Muscle of leg (tissue), 16 donors: ENCODE measurements at places on chromosomes 11 and 22. TPM values are rescaled to one million over a fixed set of nuclear protein-coding genes. Genes with fewer than 3 reads are reported as not detected.

CCDC73 gene
- total RNA-seq = not detected

GPHA2 gene
- not detected for total RNA-seq

OR51B5 gene
- 0.31 TPM for total RNA-seq

MUC6 gene
- not detected for total RNA-seq

CLMP gene
- 13.9 TPM for total RNA-seq

FGF4 gene
- total RNA-seq = 5.4 TPM

IGLL1 gene
- 0.13 TPM for total RNA-seq

NRIP3 gene
- 1.6 TPM for total RNA-seq

SYT9 gene
- 0.35 TPM for total RNA-seq

SH3BP1 gene
- total RNA-seq = 5.2 TPM

DNA sequence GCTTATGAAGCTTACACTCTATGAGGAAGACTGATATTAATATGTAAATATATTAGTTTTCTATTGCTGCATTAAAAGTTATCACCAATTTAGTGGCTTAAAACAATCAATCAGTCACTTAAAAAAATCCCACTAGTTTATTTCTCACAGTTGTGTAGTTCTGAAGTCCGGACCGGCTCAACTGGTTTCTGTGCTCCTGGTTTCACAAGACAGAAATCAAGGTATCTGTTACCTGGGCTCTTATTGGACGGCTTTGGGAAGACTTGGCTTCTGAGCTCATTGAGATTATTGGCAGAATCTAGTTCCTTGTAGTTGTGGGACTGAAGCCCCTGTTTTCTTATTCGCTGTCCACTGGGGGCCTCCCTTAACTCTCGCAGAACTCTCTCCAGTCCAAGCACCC lies 343.0 kb downstream of the RAB38 start:
- H3K27me3 ChIP-seq = no peaks in the 10 kb centered on the region
- DNase-seq = no peak
- no peaks in the 10 kb centered on the region for H3K36me3 ChIP-seq

DNA sequence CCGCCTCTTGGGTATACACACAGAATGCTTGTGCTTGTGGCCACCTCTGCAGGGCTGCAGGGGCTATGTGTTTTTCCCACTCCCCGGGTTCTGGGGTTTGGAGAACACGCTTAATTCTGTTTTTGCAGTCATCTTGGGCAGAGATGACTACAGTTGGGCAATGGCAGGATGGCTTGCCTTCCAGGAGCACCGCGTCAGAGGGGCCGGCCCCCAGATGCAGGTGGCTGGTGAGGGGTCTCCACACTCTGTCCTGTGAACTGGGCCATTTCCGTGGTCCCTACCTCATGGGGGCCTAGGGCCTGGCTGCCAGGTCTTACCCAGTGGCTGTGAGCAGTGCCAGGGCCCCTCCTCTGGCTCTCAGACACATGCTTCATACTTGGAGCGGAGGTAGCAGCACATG lies 68.3 kb downstream of the CTTN start:
- peaks cover 11% of the 10 kb centered on the region for H3K4me1 ChIP-seq
- no peak overlapping the region for H3K27ac ChIP-seq
- DNase-seq = no peak
- H3K27me3 ChIP-seq = peaks cover 3% of the 10 kb centered on the region

DNA sequence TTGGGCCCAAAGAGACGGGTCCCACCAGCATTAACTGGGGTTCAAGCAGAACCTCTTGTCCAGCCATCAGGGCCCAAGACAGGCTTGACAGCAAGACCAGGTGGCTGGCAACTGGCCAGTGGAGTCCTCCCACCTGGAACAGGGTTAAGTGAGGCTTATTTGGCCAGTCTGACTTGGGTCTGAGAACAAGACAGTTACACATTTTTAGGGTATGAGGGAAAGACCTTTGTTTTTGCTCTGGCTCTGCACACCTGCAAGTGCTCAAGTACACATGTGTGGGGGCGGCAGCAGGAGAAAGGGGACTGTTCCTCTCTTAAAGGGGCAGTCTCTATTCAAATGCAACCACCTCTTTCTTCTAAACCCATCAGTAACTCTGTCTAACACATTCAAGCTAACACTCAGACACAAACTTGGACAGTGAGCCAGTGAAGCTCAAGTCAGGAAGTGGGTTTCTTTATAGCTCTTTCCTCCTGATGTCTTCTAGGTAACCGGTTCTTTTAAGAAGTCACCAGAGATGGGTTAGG lies 116.2 kb downstream of the ETS1 start:
- no peak for DNase-seq
- peaks cover 42% of the 10 kb centered on the region for H3K36me3 ChIP-seq
- no peaks in the 10 kb centered on the region for H3K27me3 ChIP-seq
- no peak overlapping the region for H3K27ac ChIP-seq
- H3K4me1 ChIP-seq = peaks cover 36% of the 10 kb centered on the region
- no peak overlapping the region for H3K4me3 ChIP-seq

- DNase-seq = peak; percentile 93
- H3K4me1 ChIP-seq = peaks cover 19% of the 10 kb centered on the region
- H3K4me3 ChIP-seq = no peak overlapping the region
Observed at GRCh38 chr11:131889146-131889577, 518.7 kb downstream of the NTM start.

GRCh38 chr11:47616726-47617416 lies 22.7 kb upstream of the C1QTNF4 start:
- peak; percentile 87 for DNase-seq
- H3K27ac ChIP-seq = no peak overlapping the region
- H3K4me3 ChIP-seq = no peak overlapping the region

- H3K36me3 ChIP-seq = no peaks in the 10 kb centered on the region
- peaks cover 35% of the 10 kb centered on the region for H3K4me1 ChIP-seq
- H3K27me3 ChIP-seq = peaks cover 13% of the 10 kb centered on the region
- peak overlapping the region; percentile 35 for H3K27ac ChIP-seq
Observed at GRCh38 chr11:2214527-2215229, 43.1 kb upstream of the TH start.

DNA sequence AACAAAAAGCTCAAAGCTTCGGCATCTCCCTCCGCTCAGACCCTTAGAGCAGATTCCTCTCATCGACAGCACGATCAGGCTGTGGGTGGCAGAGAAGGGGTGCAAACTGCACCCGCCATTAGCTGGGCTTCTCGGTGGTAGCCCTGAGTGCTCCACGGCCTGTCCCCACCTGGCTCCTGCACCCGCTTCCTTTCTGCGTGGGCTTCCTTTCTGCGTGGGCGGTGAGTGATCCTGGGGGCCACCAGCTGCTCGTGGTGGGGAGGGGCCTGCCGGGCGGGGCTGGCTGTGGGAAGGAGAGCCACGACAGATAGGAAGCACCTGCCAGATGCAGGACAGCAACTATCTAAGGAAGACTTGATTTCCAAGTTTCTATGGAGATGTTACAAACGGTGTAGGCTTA lies 55.0 kb downstream of the BRD1 start:
- H3K27ac ChIP-seq = no peak overlapping the region
- peaks cover 43% of the 10 kb centered on the region for H3K36me3 ChIP-seq
- H3K27me3 ChIP-seq = no peaks in the 10 kb centered on the region
- H3K4me1 ChIP-seq = peaks cover 35% of the 10 kb centered on the region
- no peak for DNase-seq

DNA sequence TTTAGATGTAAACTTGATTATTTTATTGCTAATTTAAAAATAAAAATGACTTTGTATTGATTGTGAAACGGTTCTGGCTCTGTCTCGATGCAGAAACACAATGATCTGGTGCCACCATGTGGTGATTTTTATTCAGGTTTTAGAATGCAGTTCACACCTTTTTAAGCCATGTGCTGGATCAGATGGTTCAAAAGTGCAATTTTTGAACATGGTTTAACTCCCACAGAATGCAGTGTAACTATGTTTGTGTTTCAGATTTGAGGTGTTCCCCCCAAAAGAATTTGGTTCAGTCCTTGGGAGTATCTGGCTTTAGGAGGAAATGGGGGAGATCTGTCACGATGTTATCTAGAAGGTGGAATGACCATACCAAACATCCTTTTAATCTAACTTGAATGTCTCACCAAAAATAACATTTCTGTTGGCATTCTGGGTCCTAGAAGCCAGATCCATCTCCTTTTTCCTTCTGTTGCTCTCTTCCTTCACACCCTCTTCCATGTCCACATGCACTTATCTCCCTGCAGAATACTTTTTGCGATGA lies 7.9 kb downstream of the MRPL16 start:
- DNase-seq = peak; percentile 71
- no peaks in the 10 kb centered on the region for H3K4me1 ChIP-seq
- H3K4me3 ChIP-seq = no peak overlapping the region
- peaks cover 29% of the 10 kb centered on the region for H3K36me3 ChIP-seq
- H3K27me3 ChIP-seq = no peaks in the 10 kb centered on the region

- no peaks in the 10 kb centered on the region for H3K36me3 ChIP-seq
- peak; percentile 11 for DNase-seq
- H3K4me1 ChIP-seq = peaks cover 7% of the 10 kb centered on the region
- H3K27ac ChIP-seq = no peak within 1 kb of the TSS
Observed at GRCh38 chr11:134412203-134413042, at the start of gene B3GAT1. B3GAT1 (minus strand) TSS chr11:134412242; CDS start chr11:134387659, 24,583 bp downstream.

DNA sequence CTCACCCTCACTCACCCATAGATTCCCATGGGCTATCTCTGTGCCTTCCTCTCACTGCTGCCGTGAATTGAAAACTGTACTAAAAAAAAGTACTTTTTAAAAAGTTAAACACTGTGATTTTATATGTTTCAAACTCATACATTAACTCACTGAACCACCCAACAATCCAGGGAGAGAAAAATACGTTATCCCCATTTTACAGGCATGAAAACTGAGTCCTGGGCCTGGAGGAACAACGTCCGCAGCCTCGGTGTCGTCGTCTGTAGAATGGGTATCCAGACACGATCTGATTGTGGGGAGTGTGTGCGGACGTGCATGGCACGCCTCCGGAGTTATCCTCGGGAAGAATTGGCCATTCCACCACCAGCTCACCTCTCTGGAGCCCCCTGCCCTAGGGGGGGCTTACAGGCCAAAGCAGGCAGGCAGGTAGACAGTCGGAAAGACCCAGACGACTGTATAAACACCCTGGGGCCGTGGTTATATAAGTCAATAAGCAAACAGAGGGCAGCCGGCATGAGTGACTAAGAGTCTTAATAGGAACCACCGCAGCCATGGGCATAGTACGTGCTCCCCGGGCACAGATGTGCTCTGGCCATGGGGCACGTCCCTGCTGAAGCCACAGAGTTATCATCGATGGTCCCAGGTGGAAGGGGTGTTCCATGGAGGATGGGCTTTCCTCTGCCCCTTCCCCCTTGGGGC lies 7.1 kb upstream of the PDGFB start:
- no peaks in the 10 kb centered on the region for H3K36me3 ChIP-seq
- no peak for DNase-seq
- H3K4me1 ChIP-seq = peaks cover 50% of the 10 kb centered on the region
- no peak overlapping the region for H3K27ac ChIP-seq
- peaks cover 21% of the 10 kb centered on the region for H3K27me3 ChIP-seq

DNA sequence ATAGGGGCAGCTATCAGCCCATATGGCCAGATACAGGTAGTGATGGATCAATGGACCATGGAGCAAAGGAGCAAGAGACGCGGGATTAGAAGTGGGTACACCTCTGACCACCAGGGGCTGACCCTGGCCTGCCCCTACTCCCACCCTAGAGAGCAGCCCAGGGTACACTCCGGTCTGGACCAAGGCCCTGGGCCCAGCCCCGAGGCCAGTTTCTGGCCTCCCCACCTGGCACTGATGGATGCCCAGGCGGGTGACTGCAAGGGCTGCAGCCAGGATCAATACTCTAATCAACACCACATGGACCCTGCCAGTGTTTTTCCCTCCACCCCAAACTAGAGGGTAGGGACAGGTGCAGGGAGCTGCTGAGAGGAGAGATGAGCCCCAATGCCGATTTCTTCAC lies 74.1 kb upstream of the NECTIN1 start:
- DNase-seq = no peak
- H3K27ac ChIP-seq = no peak overlapping the region
- H3K36me3 ChIP-seq = no peaks in the 10 kb centered on the region
- peaks cover 4% of the 10 kb centered on the region for H3K27me3 ChIP-seq
- H3K4me1 ChIP-seq = peaks cover 2% of the 10 kb centered on the region

DNA sequence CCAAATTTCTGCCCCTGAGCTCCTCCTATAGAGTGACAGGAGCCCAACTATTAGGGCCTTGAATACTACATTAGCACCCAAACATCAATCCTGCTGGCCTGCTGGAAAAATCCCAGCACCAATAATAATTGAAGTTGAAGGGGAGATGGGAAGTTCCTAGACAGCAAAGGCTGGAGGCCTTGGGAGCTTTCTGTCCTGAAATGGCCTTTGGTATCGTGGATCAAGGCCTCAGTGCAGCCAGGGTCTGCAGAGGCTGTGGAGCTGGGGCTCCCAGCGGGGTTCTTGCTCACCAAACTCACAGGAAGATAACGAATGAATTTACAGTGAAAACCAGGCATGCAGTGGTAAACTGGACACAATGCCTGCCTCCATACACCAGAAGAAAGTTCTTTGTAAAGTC lies 9.2 kb upstream of the MICALL1 start:
- peaks cover 51% of the 10 kb centered on the region for H3K4me1 ChIP-seq
- DNase-seq = no peak

DNA sequence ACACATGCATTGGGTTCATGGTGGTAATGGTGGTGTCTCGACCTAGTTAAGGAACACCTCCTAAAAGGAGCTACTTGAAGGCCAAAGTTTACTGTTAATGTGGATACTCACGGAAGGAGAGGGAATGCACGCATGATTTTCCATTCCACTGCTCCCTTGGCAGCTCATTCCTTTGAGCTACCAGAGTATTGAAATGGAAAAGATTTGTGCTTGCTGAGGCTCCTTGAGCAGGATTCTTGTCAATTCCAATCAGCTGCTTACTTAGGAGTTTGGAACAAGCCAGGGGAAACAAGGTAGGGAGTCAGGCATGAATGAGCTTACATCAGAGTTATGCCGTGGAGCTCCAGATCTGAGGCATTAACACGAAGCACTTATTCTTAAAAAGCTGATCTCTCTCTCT lies 108.8 kb downstream of the GRIA4 start:
- H3K27ac ChIP-seq = no peak overlapping the region
- no peaks in the 10 kb centered on the region for H3K27me3 ChIP-seq
- H3K4me1 ChIP-seq = no peaks in the 10 kb centered on the region

DNA sequence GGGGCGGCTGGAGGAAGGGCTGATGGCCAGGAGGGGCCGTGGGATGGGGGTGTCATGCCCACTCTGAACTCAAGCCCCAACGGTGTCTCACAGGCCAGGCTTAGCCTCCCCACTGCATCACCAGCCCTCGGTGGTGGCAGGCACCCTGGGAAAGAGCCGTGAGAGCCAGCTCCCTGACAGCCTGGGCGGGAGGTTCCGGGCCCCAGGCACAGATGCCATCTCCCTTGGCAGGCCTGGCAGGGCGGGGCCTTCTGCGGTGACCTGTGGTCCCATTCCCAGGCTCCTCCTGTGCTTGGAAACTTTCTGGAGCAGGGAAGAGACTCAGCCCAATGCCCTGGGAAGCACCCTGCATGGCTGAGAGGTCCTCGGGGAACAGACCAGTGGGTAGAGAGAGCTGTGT lies 4.8 kb downstream of the PHLDA2 start:
- DNase-seq = no peak
- peaks cover 24% of the 10 kb centered on the region for H3K4me1 ChIP-seq
- H3K27me3 ChIP-seq = peaks cover 34% of the 10 kb centered on the region
- H3K27ac ChIP-seq = no peak overlapping the region
- H3K4me3 ChIP-seq = no peak overlapping the region
